ENCODE measurements at places on chromosomes 7 and 10. TPM values are rescaled to one million over a fixed set of nuclear protein-coding genes. Genes with fewer than 3 reads are reported as not detected.

Gene CRHR2
- not detected for total RNA-seq

Gene ZNF425
- 0.74 TPM for total RNA-seq

Gene CLCN1
- not detected for total RNA-seq

Gene GIGYF1
- total RNA-seq: 12.0 TPM

Gene CYP2C19
- total RNA-seq: not detected

Gene CNTNAP2
- total RNA-seq: 0.20 TPM

Gene NPY
- not detected for total RNA-seq

Gene C10orf90
- not detected for total RNA-seq

Gene GPNMB
- 1.3 TPM for total RNA-seq

Gene SPDYE11
- total RNA-seq: not detected

Gene ADRA2A
- under 0.01 TPM for total RNA-seq

Gene ZDHHC6
- total RNA-seq: 22.1 TPM

Gene TMEM176B
- not detected for total RNA-seq

Gene HGF
- 0.69 TPM for total RNA-seq

Gene GALNT17
- total RNA-seq: not detected

Gene GOLGA7B
- 0.05 TPM for total RNA-seq

Gene RAPGEF5
- 56.5 TPM for total RNA-seq

Gene CRTAC1
- total RNA-seq: 0.74 TPM

Gene PURB
- 10.8 TPM for total RNA-seq

Gene VPS37D
- 1.8 TPM for total RNA-seq

Gene PAX4
- not detected for total RNA-seq

Gene BLNK
- total RNA-seq: not detected

Gene TBC1D12
- 11.5 TPM for total RNA-seq

Gene ZNF365
- 0.33 TPM for total RNA-seq

Gene PRR15
- total RNA-seq: 0.30 TPM

Gene RADIL
- 0.47 TPM for total RNA-seq

Gene PNLIPRP3
- total RNA-seq: not detected

Gene SPDYE5
- not detected for total RNA-seq

Gene SLC35B4
- total RNA-seq: 12.7 TPM

Gene PNLIPRP2
- total RNA-seq: not detected

Gene ANKRD30A
- total RNA-seq: not detected

All from mammary microvascular endothelial cell (primary cell).